Common myeloid progenitor, CD34-positive (primary cell): ENCODE measurements at places on chromosomes 2 and 18.
A peak's percentile ranks its signal among the peaks of the same experiment; 100 is the strongest.

- no peaks in the 10 kb centered on the region for H3K27me3 ChIP-seq
- H3K27ac ChIP-seq, result no peak overlapping the region
- no peak for DNase-seq
Observed at GRCh38 chr2:122749405-122749804, 994.0 kb downstream of the TSN start.

- no peaks in the 10 kb centered on the region for H3K36me3 ChIP-seq
- H3K4me1 ChIP-seq, result no peaks in the 10 kb centered on the region
- no peaks in the 10 kb centered on the region for H3K27me3 ChIP-seq
- H3K27ac ChIP-seq, result no peak overlapping the region
- H3K4me3 ChIP-seq, result no peak overlapping the region
- DNase-seq, result no peak
Observed at GRCh38 chr2:42001711-42002201, 46.1 kb upstream of the PKDCC start.

DNA sequence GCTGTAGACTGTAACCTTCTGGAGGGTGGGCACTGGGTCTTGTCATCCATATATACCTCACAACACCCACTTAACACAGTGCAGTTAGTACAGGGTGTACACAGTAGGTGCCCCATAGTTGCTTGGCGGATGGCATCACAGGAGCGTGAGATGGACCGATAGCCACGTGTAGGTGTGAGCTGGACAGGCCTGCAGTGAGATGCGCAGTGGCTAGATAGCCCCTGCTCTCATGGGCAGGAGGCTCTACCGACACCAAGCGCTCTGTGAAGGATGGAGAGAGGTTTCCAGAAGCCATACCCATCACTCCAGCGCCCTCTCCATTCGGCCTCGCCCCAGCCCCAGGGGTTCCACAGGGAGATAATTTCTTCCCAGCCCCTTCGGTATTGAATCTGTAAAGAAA is 49.5 kb downstream of the CAPN13 start:
- H3K4me3 ChIP-seq, result no peak overlapping the region
- no peaks in the 10 kb centered on the region for H3K4me1 ChIP-seq
- H3K27ac ChIP-seq, result no peak overlapping the region

- H3K4me3 ChIP-seq, result no peak overlapping the region
- H3K27me3 ChIP-seq, result no peaks in the 10 kb centered on the region
- no peaks in the 10 kb centered on the region for H3K4me1 ChIP-seq
- H3K36me3 ChIP-seq, result no peaks in the 10 kb centered on the region
- no peak overlapping the region for H3K27ac ChIP-seq
Observed at GRCh38 chr2:54240515-54241469, 15.2 kb downstream of the TSPYL6 start.

DNA sequence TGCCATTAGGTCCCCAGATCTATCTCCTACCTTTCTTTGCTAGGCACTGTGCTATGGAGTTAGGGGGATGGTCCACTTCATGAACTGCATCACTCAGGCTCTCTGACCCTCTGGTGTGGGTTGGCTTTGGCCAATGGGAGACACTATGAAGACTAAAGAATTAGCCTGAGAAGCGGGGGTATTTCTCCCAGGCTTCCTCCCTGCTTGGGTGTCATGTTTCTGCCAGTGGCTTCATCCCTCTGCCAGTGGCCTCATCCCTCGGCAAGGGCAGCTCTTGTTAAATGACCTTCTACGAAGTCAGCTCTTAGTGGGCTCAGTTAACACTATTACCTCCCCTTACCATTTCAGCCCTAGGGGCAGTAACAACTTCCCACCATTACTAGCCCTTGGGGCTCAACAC is 41.9 kb upstream of the EPB41L3 start:
- no peak for DNase-seq
- H3K4me1 ChIP-seq, result no peaks in the 10 kb centered on the region
- H3K27ac ChIP-seq, result no peak overlapping the region
- no peak overlapping the region for H3K4me3 ChIP-seq
- no peaks in the 10 kb centered on the region for H3K36me3 ChIP-seq
- H3K27me3 ChIP-seq, result peaks cover 2% of the 10 kb centered on the region

DNA sequence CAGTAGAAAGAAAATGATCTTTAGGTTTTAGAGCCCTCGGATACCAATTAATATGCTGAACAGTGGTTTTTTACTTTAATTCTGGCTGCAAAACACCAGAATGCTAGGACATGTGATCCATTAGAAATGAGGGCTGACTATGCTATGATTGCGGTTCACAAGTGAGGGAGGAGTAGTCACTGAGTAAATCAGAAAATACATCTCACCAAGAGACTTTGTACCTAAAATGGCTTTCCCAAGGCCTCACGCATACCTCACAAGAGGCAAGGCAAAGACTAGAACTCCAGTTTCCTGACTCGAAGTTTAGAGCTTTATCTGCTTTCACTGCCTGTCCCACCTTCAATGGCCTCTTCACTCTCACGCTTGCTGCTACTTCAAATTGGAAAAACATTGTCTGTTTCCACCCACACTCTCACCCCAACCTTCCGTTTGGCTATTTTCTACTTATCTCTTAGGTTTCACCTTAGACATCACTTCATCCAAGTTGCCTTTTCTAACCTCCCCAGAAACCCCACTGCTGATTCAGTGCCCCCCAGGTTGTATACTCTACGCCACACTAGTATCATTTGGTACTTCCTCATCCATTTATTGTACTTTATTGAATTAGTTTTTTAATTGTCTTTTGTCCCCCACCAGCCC is 5.1 kb upstream of the MBD2 start:
- no peaks in the 10 kb centered on the region for H3K36me3 ChIP-seq
- H3K4me3 ChIP-seq, result no peak overlapping the region
- no peak overlapping the region for H3K27ac ChIP-seq
- H3K27me3 ChIP-seq, result no peaks in the 10 kb centered on the region
- no peak for DNase-seq

DNA sequence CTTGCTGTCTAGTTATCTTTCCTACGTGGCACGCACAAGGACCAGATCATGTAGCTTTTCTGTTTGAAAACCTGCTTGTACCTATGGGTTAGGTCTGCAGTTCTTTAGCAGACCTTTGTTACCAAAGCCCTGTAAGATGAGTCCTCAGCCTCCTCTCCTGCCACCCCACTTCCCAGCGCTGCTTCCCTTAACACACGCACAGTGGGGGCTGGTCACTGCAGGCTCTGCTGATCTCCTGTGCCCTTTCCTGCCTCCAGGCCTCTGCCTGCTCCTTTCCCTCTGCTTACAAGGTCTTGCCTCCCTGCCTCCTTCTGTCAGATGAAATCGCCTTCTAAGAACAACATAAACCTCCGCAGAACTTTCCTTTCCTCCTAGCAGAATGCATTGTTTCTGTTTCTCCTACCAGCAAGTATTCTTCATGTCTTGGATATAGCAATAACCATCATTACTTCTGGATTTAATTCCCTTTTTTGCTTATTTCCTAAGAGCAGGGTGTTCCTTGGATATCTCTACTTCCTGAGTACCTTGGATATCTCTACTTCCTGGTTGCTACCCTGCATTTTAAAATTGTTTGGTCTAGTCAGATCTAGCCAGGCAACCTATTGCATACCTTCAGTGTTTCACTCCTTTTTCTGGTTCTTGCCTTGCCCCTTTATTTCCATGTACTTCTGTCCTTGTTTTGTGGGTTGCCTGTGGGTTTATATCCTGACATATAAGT is 159.6 kb upstream of the ALPP start:
- peaks cover 4% of the 10 kb centered on the region for H3K36me3 ChIP-seq
- H3K4me3 ChIP-seq, result no peak overlapping the region
- no peaks in the 10 kb centered on the region for H3K27me3 ChIP-seq

- H3K4me1 ChIP-seq, result peaks cover 78% of the 10 kb centered on the region
- peak overlapping the region; percentile 9 for H3K27ac ChIP-seq
- H3K36me3 ChIP-seq, result peaks cover 6% of the 10 kb centered on the region
- no peak overlapping the region for H3K4me3 ChIP-seq
Observed at GRCh38 chr2:207149249-207150213, 16.2 kb downstream of the KLF7 start.

- no peak for DNase-seq
- no peak overlapping the region for H3K4me3 ChIP-seq
- H3K27me3 ChIP-seq, result no peaks in the 10 kb centered on the region
- H3K36me3 ChIP-seq, result no peaks in the 10 kb centered on the region
- H3K27ac ChIP-seq, result no peak overlapping the region
Observed at GRCh38 chr2:102437122-102437521, 14.2 kb downstream of the IL18RAP start.

DNA sequence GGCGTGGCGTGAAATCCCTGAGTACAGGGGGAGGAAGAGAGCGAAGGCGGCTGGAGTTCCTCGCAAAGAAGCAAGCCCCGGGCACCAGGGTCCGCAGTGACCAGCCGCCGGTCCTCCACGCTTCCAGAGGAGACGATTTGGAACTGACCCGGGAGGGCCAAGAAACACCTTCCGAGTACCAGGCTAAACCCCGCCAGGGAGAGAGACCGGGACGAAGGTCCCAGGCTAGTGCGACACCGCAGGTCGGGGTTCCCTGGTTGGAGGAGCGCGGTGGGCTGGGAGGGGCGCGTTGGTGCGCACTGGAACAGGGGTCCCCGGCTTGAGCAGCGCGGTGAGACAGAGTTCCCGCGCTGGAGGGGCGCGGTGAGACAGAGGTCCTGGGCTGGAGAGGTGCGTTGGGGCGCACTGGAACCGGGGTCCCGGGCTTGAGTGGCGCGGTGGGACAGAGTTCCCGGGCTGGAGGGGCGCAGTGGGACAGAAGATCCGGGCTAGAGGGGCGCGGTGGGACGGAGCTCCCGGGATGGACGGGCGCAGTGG is 901 bp downstream of the WDFY1 start:
- DNase-seq, result peak; percentile 62
- peak overlapping the region; percentile 90 for H3K4me3 ChIP-seq
- H3K4me1 ChIP-seq, result peaks cover 7% of the 10 kb centered on the region

DNA sequence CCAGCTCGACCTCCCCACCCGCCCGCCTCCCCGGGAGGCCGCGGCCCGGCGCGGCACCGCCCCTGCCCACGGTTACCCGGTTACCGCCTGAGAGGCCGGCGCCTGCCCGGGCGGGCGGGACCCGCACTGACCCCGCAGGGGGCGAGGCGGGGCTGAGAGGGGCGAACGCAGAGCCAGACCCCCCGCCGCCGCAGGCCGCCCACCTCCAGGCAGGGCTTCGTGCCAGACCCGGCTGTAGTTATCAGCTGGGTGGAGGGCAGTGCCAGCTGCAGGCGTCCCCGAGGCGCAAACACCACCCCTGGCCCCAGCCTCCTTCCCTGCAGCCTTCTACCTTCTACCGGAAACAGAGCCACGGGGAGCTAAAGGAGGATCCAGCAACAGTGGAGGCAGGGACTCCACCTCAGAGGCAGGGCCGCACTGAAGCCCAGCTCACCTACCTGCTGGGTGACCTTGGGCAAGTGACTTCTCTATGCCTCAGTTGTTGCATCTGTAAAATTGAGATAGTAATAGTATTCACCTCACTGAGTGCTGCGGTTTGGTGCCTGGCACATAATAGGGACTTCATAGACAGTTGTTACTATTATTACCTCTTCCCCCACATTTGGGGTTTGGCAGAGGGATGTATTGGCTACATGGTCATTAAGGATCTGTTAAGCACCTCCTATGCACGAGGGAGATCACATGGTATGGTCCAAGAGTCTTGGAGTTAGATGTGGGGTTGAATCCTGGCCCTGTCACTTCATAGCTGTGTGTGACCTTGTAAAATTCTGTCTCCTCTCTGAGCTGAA is 231.6 kb upstream of the SMAD2 start:
- H3K27me3 ChIP-seq, result peaks cover 39% of the 10 kb centered on the region
- no peak for DNase-seq
- H3K36me3 ChIP-seq, result no peaks in the 10 kb centered on the region
- peaks cover 29% of the 10 kb centered on the region for H3K4me1 ChIP-seq

GRCh38 chr18:69839497-69839896 is 108.2 kb downstream of the CD226 start:
- no peak overlapping the region for H3K4me3 ChIP-seq
- DNase-seq, result no peak
- H3K36me3 ChIP-seq, result peaks cover 2% of the 10 kb centered on the region
- no peak overlapping the region for H3K27ac ChIP-seq
- H3K4me1 ChIP-seq, result no peaks in the 10 kb centered on the region
- no peaks in the 10 kb centered on the region for H3K27me3 ChIP-seq

DNA sequence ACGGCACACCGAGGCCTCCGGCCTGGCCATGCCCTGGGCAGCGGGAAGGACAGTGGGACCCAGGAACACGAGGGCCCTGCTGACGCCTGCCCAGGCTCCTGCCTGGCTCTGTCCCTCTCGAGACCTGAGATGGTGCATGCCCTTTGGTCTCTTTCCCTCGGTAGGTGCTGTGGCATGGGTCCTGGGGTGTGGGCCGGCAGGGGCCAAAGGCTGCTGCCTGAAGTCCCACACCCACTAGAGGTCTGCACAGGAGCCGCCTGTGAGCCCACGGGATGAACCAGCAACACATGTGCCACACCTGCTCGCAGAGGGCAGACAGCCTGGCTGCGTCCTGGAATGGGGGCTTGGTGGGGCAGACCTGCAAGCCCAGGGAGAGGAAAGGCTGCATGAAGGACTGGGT is 73.3 kb downstream of the NDUFA10 start:
- H3K4me1 ChIP-seq, result no peaks in the 10 kb centered on the region
- DNase-seq, result no peak
- no peak overlapping the region for H3K27ac ChIP-seq

DNA sequence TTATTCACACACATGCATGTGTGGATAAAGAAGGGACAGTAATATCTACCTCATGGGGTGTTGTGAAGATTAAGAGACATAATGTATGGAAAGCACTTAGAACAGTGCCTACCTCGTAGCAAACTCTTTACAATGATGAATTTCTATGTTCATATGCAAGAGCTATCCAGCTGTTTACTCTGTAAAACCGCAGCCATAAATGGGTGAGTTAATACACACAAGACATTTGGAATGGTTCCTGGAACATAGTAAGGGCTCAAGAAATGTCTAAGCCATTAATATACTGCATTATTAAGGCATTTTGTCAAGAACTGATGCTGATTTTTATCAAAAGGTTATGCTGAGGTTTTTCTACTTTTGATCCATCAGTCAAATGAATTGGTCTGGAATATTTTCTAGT is 1076.2 kb downstream of the TSN start:
- no peak for DNase-seq
- H3K27me3 ChIP-seq, result no peaks in the 10 kb centered on the region
- no peak overlapping the region for H3K27ac ChIP-seq
- H3K4me3 ChIP-seq, result no peak overlapping the region

DNA sequence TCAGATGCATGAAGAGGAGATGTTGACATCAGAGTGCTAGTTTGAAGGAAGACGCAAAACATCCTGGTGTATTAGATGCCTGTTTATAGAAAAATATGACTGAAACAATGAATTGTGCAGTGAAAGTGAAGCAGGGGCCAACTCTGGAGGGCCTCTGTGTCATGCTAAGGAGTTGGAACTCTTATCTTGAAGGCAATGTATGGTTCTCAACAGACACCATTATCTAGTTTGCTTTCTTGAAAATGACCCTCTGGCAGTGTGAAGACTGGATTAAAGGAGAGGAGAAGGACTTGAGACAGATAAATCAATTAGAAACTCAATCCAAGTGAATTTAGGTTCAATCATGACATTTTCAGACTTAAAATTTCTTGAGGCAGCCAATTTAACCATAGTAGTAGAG is 63.1 kb downstream of the ITGA4 start:
- no peaks in the 10 kb centered on the region for H3K4me1 ChIP-seq
- no peak overlapping the region for H3K4me3 ChIP-seq
- DNase-seq, result no peak
- peaks cover 34% of the 10 kb centered on the region for H3K36me3 ChIP-seq
- H3K27me3 ChIP-seq, result no peaks in the 10 kb centered on the region

GRCh38 chr2:217079165-217079564 is 219.3 kb upstream of the TNP1 start:
- H3K27me3 ChIP-seq, result no peaks in the 10 kb centered on the region
- no peak overlapping the region for H3K4me3 ChIP-seq
- DNase-seq, result no peak
- no peaks in the 10 kb centered on the region for H3K36me3 ChIP-seq
- H3K27ac ChIP-seq, result no peak overlapping the region
